NCI-H1105 treated with DMSO at 0.1 percent for 48 hours (cell line): ENCODE measurements at places on chromosomes 1 and 21.

DNA sequence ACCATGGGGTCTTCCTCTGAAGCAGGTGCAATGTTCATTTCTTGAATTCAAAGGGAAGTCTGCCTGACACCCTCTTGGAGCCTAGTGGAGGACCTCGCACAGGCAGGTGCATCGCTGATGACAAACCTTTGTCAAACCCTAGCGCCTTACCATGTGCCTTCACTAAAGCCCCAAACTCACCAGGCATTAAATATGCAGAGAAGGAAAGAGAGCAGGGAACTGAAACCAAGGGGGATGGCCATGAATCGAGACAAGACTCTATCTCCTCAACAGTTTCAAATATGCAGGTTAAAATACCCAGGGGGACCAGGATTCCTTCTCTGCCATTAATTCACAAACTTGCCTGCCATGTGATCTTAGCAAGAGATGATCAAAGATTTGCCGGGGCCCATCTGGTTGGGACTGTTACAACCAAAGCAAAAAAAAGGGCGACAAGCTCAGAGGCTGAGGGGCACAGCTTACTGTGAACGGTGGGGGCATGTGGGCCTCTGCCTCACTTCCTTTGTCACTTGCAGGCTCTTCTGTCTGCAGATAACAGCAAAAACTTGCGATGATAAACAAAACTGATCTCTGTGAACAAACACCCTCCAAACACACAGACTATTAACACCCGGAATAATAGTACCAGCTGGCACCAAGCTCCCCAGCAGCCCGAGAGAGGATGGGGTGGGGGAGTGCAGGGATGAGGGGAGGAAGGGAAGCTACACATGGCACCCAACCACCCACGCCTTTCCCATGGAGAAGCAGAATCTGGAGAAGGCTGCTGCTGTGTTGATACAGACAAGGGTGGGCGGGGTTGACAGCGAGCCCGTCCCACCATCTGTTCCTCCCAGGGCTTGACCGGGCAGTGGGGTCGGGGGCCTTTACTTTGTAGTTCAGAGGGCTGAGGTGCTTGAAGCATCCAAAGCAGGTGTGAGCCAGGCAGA, 33.9 kb downstream of the TMEM63A start:
- no peak for DNase-seq

DNA sequence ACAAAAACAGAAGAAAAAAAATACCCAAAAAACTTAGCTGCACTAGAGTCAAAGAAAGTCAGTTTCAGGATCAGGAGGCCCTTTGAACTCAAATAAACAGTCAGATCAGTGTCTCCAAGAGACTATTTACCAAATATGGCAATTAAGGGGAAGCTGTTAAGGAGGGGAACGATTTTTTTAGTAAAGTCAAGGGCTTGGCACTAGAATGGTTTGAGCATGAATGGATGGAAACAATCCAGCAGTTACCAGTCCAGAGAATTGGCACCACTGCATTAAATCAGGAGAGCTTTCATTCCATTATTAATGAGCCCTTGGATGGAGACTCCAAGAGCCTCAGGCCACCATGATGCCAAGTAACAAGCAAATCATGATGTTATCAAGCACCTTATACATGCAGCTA, 7.2 kb downstream of the TRAPPC3 start:
- DNase-seq, result peak; percentile 75

DNA sequence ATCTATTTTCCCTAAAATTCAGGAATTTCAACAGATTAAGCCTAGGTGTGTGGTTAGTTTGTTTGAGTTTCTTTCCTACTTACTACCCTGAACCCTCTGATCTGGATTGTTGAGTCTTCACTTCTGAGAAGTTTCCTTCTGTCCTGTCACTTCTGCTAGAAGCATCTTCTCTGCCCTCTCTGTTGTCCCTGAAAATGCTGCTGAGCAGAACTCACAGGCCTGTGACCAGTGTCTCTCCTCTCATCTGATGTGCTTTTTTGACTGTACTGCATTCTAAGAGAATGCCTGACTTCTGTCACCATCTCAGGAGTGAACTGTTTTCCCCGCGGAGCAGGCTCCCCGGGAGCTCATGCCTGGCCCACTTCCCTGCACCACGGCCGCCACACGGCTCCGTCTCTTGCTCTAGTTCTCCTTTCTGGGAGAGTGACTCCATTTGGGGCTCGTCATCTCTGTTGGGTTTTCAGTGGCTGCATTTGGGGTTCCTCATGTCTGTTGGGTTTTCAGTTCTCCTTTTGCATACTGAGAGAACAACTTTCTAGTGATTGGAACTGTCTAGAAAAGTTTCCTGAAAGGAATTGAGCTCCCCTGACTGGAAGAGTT, 77.9 kb downstream of the POFUT2 start:
- no peak for DNase-seq

- no peak for DNase-seq
Measured at GRCh38 chr21:45509566-45510465, 32.4 kb downstream of the SLC19A1 start.

DNA sequence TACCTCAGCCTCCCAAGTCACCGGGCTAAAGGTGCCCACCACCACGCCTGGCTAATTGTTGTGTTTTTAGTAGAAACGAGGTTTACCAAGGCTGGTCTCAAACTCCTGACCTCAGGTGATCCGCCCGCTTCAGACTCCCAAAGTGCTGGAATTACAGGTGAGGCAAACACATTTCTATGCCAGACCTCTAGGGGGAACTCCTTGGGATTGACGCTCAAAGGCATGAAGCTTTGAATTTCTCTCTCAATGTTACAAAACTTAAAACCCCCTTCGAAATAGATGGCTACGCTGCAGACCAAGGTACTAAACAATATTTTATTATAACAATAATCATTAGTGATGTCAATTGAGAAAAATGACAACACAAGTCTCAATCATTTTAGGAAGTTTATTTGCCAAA, 330.0 kb downstream of the SETD4 start:
- no peak for DNase-seq

GRCh38 chr1:96872757-96873156, 151.2 kb downstream of the PTBP2 start:
- DNase-seq, result no peak

DNA sequence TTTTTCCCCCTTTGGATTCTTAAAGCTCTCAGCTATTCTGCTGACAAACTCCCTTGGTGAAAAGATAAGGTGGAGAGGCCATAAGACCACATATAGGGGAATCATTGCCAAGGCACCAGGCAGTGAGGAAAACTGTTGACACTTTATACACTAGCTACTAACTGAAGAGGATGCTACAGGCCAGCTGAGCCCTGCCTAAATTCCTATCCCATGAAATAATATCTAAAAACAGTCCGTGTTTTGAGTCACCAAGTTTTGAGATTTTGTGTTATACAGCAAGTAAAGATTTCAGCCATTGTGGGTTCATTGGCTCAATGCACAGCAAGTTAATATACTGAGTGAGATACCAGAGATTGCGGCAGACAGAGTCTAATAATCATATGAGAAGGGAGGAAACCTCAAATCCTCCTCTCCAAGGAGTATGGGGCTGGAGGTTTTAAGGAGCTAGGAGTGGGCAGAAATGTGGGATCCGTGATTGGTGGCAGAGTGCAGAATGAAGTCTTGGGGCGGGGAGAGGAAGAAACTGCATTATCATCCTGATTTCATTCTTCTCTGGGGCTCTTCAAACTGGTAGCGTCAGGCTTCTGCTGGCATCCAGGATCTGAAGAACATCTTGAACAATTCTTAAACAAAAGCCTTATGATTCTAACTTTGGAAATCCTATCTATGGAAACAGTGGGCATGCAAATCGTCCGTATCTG, 9.2 kb downstream of the CLDN8 start:
- no peak for DNase-seq

DNA sequence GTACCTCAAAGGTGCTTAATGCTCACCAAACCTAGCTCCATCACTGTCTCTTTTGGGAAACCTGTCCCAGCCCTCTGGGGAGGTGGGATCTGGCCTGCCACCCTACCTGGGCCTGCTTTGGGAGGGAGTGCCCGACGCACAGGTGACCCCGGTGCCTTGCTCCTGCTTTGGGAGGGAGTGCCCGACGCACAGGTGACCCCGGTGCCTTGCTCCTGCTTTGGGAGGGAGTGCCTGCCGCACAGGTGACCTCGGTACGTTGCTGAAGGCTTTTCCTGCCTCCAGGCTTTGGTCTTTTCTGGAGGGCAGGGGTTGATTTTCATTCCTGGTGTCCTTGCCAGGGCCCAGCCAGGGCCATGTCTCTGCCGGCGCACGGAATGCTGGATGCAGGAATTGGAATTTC, 25.2 kb upstream of the C1orf174 start:
- DNase-seq, result no peak

GRCh38 chr21:34936883-34937563, 112.1 kb downstream of the RUNX1 start:
- no peak for DNase-seq

DNA sequence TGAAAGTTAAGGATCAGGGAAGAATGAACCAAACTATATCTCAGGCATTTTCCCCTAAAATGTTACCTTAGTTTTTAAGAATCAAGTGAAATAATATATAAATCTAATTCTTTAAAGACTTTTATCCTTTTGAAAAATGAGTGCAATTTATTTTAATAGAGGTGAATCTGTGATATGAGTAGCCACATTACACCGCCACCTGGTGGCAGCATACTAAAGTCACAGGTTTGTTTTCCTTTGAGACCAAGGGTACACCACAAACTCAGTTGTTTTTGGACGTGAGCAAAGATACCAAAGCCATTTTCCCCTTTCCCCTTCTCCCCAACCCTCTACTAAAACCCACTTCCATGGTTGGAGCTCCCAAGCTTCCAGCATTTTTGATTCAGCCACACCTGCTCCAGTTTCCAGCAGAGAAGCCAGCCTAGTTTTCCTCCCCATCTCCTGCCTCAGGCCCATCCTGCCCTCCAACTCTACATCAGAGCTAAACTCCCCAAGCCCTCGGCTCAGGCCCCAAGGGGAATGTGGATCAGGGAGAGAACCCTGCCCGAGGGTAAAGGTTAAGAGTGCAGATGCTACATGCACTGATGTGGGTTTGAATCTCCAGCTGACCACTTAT, 22.9 kb upstream of the LDLRAP1 start:
- DNase-seq, result peak; percentile 63

DNA sequence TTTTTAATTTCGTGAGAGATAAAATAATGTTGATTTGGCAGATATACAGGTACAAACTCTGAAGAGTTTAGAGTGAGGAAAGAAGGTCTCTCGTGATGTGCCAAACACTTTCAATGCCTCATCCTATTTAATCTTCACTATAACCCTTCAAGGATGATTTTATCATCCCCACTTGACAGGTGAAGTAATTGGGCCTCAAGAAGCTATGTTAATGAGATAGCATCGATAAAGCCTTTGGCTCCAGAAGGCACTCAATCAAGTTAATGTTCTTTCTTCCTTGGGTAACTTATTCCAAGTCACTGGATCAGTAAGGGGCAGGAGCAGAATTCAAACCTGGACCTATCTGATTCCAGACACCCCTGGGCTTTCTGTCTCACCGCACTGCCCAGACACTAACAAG, 7.2 kb downstream of the LMOD1 start:
- DNase-seq, result no peak

- DNase-seq, result no peak
Measured at GRCh38 chr21:29315131-29315749, 16.5 kb downstream of the BACH1 start.

- no peak for DNase-seq
Measured at GRCh38 chr1:83064589-83065242, 934.2 kb downstream of the TTLL7 start.

- no peak for DNase-seq
Measured at GRCh38 chr1:19793360-19794046, 6.2 kb downstream of the TMCO4 start.

DNA sequence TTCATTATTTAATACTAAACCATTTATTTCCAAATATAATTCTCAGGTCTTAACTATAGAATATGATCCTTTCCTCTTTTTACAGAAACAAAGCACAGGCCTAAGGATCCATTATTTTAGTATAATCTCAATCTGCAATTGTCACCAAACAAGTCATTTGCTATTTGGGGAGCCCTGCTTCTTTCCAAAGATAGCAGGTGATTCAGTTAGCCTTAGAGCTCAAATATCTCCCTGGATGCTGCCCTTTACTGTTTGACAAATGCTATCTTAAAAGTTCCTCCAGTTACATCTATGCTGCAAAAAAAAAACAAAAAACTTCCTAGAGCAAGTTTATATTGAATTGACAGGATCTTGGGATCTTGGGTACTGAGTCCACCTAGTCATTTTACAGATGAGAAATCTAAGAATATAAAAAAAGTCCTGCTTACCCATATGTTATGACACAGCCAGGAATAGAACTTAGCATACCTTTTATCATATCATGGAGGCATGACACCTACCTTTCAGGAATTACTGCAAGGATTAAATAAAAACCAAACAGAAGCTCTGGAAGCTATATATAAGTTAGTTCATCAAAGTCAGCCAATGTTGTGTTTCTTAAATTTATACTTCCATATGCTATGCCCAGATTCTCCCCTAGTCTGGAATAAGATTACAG, 9.2 kb downstream of the SERBP1 start:
- no peak for DNase-seq

GRCh38 chr1:94236013-94236491, 1.3 kb downstream of the ARHGAP29 start:
- no peak for DNase-seq

GRCh38 chr1:67648582-67649326, 36.2 kb upstream of the GADD45A start:
- DNase-seq, result no peak

DNA sequence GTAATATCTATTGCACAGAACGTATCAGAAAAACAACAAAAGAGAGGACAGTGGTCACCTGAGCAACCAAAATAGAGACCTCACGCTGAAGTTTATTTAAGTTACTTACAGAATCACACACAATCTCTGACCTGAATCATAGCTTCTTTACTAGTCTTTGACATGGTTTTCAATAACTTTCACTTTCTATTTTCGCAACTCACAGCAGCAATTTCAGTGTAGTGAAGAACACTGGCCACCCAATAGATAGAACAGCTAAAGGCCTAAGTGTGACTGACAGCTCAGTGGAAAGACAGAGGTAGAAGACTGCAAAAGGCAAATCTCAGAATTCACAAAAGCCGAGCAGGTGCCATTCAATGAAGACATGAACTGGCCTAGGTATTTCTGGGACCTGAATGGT, 435.6 kb upstream of the CHRM3 start:
- DNase-seq, result no peak

- no peak for DNase-seq
Measured at GRCh38 chr1:225627304-225627947, 25.5 kb downstream of the ENAH start.

GRCh38 chr1:228938537-228938901, 203.2 kb downstream of the RHOU start:
- no peak for DNase-seq

- peak; percentile 48 for DNase-seq
Measured at GRCh38 chr1:33055210-33056008, 18.7 kb upstream of the AK2 start.

DNA sequence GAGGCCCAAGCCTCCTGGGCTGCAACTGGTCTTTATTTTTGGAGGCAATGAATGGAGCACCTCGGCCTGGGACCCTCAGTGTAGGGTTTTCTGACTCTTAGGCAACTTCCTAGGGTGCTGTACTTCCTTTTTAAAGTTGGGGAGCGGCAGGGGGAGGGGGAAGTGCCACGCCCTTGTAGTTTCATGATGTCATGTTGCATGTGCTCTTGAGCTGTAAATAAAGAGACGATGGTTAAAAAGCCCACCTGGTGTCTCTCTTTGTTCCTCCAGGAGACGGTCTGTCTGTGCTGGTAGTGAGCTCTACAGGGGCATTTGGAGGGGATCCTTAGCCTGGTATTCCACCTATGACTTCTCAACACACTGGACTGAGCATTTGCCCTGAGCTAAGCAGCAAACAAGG, 10.3 kb upstream of the AGTRAP start:
- DNase-seq, result no peak

GRCh38 chr1:168550971-168551370, 7.2 kb upstream of the XCL2 start:
- no peak for DNase-seq
